ENCODE measurements at places on chromosomes 5 and 9.

DNA sequence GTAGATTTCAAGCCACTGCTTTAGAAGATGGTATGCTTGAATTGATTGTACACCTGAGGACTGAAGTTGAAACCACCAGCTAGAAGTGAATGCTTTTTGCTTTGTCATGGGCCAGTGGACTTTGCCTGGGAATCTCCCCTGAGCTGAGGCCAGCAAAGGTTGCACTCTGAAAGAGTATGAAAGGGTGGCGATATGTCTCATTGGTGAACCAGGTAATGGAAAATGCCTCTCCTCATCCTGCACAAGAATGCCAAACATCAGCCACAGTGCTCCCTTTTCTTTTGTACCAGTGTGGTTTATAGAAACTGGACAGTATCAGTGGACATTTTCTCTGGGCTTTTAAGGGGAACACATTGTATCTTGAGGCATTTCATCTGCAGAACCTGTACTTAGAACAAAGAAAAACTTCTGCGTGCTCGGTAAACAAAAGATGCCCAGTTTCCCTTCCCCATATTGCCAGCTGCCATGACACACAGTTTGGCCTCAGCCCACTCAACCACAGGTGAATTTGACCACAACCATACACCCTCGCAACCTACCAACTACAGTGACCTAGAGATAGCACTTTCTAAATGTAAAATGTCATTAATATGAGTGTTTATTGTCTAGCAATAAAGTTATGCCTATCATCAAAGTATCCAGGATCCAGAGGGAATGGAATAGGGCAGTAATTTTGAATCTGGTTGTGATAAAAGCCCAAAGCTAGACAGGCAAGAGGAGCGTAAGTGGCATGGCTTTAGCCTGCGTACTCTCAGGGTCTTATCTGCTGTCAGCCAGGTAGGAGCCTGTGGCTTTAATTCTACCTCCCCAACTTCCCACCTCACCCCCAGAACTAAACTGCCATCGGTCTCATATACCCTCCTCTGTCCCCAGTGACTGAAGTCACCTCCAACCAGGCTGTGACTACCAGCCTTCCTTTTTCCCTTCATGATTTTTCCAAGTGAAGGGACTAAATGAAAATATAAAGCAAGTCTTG is 79.5 kb upstream of the LHFPL2 start:
- no peak for DNase-seq

- DNase-seq: no peak
Measured at GRCh38 chr5:75907651-75908050, 175.5 kb upstream of the SV2C start.

DNA sequence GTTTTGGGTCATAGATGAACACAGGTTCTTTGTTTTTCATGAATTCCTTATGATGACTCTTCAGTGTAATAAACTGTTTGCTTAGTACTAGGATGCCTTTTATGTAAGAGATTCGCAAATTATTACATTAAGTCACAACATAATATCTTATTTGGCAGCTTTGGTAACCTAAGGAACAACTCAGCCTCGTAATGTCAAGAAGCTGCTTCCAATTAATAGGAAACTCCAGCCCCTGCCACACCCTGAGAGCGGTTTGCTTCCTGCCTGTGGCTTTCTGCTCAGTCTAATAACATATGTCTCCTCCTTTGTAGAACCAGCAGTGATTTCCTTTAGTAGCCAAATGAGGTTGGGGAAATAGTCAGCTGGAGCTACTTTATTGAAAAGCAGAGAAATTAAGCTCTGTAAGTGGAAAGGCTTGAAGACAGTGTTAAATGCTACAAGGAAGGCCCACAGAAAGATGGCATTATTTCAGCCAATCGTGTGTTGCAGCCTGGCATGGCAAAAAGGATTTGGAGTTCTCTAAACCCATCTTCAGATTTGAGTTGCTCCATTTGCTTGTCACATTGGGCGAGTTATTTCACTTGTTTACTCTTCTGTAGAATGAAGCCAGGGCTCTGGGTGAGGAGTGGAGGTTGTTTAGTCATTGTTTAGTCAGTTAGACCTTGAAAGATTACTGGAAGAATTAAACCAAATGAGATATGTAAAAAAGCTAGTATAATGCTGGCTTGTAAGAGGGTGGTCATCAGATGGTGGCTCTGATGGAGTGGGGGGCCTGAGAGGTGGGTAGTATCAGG is 54.1 kb downstream of the MTAP start:
- DNase-seq: no peak

DNA sequence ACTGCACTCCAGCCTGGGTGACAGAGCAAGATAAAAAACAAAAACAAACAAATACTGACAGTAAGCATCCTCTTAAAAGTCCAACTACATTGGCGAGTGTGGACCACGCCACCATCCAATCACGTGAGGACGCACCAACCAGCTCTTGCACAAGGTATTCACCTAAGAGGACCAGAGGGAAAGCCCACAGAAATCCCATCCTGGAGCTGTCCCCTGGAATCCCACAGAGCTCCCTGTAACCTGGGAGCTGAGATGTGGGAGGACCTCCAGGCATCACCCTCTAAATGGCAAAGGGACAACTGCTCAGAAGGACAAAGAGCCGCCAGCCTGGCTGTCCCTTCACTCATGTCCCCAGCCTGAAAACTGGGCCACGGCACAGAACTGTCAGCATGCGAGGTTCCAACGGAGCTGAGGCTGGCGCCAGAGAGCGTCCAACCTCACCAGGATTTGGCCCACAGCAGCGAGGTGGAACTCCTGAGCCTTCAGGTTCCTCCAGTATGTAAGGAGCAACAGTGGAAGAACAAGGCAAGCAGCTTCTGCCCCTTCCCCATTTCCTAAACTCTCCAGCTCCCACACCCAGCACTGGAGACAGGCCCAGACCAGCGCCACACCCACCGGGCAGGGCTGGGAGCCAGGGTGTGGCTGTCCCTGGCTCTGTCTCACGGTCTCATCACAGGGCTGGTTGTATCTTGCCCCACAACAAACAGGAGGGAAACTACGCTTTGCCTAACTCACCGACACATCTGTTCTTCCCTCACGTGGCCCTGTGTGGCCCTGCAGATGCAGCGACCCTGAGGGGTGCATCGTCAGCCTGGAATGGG is 15.2 kb downstream of the IPPK start:
- no peak for DNase-seq

DNA sequence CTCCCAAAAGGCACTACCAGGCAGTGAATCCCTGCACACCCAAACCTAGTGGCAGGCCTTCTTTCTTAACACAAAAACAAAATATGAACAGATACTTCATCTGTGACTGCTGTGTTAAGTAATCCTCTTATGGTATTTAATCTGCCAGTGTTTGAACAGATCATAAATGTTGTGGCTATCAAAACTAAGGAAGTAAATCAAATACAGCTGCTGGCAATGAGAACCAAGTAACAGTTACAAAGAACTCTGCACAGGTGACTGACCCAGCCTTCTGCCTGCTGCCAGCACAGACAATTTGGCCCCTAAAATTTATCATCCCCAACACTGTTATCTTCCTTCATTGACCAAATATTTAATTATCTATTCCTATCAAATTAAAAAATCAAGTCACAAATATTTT is 78.0 kb downstream of the GNAQ start:
- DNase-seq: no peak

DNA sequence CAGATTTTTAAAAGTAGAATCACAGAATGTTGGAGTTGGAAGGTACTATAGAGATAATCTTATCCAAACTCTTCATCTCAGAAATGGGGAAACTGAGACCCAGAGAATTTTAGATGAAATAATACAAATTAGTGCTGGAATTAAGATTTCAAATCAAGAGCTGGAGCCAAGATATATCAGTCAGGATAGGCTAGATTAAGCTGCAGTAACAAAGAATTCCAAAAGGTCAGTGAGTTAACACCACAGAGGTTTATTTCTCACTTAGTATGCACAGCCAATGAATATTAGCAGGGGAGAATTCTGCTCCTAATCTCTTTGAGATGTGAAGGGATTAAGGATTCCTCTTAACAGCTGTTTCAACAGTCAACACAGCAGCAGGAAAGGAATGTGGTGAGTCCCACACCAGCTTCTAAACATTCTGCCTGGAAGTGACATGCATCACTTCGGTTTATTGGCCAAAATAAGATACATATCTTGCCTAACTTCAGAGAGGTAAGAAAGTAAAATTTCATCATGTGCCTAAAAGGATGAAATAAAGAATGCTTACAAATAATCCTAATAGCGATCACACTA is 136.8 kb downstream of the FRMD3 start:
- DNase-seq: no peak

DNA sequence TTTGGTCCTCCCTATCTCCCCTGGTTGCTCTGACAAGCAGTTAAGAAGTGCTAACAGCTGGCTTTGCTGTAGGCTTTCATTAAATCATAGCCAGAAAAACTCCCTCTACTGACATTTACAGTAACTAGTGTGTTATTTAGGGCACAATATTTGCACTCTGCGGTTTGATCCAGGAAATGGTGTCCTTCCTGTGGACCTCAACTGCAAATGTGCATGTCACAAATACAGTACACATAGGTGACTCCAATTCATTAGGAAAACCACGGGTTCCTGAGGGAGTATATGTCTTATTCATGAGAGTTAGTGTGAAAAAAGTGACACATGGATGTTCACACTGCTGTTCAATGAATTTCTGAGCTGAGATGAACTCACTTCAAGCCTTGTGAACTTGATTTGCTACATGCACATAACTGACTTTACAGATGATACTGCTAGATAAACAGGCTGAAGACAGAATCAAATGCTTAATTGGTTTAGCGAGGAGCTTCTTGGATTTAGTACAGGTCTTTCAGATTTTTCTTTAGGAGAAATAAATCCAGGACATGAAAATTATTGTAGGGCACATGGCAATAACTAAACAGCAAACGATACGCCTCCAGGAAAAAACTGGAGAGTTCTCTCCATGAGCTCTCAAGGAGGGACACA is 281.5 kb downstream of the EFNA5 start:
- DNase-seq: no peak

DNA sequence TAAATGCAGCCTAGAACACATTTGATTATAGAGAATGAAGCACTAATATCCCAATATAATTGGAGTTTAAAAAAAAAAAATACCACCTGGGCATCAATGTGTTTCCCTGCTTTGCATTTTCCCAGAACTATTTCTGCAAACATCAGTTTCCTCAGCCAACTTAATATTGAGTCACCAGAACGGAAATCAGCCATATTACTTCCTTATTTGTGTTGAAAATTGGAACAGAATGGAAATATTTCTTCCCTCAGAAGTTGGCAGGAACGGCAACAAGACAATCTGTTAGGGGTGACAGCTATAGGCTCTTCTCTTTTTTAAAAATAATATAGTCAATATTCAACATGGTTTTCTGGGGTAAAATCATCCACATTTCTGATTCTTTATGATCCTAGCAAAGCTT is 4.0 kb downstream of the MFAP3 start:
- DNase-seq: no peak

DNA sequence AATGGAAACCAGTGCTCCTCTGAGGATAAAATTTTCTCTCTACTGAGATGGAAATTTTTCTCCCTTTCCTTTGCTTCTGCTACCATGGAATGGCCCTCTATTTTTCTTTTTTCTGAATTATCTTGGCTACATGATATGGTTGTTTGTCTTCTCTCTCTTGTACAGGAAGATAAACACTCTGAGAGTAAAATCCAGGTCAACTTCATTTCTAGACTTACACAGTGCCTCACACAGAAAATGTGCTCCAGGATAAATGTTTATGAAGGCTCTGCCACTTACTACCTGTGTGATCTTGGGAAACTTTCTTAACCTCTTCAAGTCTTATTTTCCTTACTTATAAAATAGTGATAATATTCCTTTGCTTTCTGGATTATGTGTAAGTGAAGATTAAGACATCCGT is 153.9 kb downstream of the PRELID2 start:
- DNase-seq: no peak

- DNase-seq: no peak
Measured at GRCh38 chr5:68550015-68550414, 334.5 kb downstream of the PIK3R1 start.

DNA sequence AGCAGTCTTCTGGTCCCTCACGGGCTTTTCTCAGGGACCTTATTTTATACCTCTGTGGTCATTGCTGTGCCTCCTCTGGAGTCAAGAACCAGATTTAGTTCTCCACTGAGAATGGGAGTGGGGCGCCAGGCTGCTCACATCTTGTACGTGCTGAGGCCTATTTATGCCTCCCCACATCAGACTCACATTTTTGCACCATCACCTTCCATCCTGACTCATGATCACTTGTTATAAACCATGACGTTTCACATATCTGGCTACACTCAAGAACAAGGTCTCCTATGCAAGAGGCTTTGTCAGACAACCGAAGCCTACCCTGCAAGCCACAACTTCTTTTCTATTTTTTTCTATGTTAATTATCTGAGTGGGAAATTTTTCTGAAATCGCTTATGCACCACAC is 10.7 kb downstream of the PRUNE2 start:
- DNase-seq: no peak

DNA sequence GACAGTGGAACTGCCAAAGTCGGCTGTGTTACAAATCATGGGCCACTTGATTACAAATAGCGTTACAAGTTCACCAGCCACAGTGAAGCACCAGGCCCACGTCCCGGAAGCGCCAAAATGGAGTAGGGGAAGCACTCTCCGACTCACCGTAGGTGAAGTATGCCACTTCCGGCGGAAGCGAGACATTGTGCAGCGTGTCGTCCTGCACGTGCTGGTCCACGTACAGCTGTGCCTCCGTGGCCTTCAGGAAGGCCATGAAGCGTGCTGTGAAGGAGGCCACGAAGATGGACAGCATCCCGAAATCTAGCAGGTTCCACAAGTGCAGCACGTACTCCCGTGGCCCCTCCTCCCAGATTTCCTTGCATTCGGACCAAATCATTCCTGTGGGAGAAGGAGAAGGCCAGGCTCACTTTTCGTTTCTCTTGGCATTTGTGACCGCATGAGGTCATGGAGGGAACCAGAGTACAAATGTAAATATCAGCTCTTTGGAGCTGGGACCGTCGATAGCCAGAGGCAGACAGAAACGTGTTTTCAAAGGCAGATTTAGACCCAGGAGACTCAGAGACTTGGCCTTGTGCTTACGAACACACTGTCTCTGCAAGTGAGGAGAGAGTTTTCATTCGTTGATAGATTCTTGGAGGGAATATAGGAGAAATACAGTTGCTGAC is 58.7 kb upstream of the SMIM32 start:
- no peak for DNase-seq

- no peak for DNase-seq
Measured at GRCh38 chr5:11520241-11520930, 383.9 kb downstream of the CTNND2 start.

DNA sequence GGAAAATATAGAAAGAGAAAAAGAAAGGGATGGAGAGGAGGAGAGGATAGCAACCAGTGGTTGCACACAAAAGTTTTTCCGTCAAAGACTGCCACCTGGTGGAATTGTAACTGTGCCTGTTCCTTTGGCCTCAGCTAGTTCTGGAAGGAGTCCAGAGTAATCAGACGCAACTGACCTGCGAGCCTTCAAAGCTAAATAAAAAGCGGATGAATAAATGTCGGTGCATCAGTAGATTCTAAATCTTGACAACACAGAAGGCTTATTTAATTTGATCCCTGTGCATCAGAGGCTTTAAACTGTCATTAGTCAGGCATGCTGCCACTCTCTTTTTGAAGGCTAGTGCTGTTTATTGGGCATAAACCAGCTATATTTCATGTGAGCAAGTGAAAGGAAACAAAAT is 132.9 kb upstream of the ACO1 start:
- no peak for DNase-seq

- DNase-seq: no peak
Measured at GRCh38 chr9:105376893-105377292, 70.9 kb upstream of the FSD1L start.

GRCh38 chr5:109838157-109838556 is 148.4 kb downstream of the MAN2A1 start:
- DNase-seq: no peak

All from activated CD8-positive, alpha-beta memory T cell treated with anti-CD3 and anti-CD28 coated beads for 1 hour (primary cell).